Caco-2 (cell line): ENCODE measurements at places on chromosomes 1 and 21.
A peak's percentile ranks its signal among the peaks of the same experiment; 100 is the strongest.

- H3K27ac ChIP-seq: peak overlapping the region; percentile 90
- no peaks in the 10 kb centered on the region for H3K27me3 ChIP-seq
- DNase-seq: peak; percentile 58
- no peaks in the 10 kb centered on the region for H3K36me3 ChIP-seq
- H3K4me3 ChIP-seq: peak overlapping the region; percentile 50
These were observed 909 bp upstream of the PAXBP1 start for GRCh38 chr21:32772281-32773047.

GRCh38 chr1:184405801-184406142 lies 18.9 kb downstream of the C1orf21 start:
- H3K4me3 ChIP-seq: no peak overlapping the region
- H3K36me3 ChIP-seq: no peaks in the 10 kb centered on the region
- DNase-seq: no peak
- no peak overlapping the region for H3K27ac ChIP-seq

DNA sequence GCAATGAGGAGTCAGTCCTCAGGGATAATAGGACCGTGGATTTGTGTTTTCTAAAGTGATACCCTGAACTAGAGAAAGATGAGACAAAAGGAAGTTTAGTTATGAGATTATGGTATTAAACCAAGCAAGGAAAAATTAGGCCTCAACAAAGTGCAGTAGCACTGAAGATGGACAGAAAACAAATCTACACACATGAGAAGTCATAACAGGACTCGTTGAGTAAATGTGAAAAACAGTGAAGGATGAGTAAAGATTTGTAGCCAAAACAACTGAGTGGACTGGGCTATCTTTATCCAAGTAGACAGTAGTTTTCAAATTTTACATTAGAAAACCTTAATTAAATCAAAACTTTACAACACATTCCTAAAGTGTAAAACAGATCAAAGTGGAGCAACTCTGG lies 15.0 kb downstream of the EPRS1 start:
- H3K4me1 ChIP-seq: no peaks in the 10 kb centered on the region
- no peak for DNase-seq

GRCh38 chr1:23591460-23592208 lies 32.3 kb upstream of the ID3 start:
- H3K36me3 ChIP-seq: no peaks in the 10 kb centered on the region
- no peaks in the 10 kb centered on the region for H3K27me3 ChIP-seq
- H3K4me3 ChIP-seq: no peak overlapping the region
- no peak for DNase-seq
- peak overlapping the region; percentile 13 for H3K27ac ChIP-seq

DNA sequence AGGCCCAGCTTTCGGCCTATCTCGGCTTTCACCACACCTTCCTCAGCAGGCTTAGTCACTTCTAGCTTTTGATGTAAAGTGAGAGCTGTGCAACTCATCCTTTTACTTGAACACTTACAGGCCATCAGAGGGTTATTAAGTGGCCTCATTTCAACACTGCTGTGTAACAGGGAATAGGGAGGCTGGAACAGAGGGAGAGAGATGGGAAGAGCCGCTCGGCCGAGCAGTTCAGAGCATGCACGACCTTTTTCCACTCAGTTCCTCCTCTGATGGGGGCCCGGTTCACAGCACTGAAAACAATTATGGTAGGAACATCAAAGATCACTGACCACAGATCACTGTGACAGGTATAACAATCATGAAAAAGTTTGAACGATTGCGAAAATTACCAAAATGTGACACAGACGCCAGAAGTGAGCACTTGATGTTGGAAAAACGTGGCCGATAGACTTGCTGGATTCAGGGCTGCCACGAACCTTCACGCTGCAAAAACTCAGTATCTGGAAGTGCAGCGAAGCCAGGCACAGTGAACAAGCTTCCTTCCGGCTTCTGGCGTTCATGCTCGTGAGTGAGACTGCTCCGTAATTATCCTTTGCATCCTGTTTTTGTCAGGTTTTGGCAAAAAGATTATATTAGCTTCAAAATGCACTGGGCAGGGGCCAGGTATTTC lies 28.6 kb downstream of the AGPAT3 start:
- H3K27me3 ChIP-seq: no peaks in the 10 kb centered on the region
- no peak for DNase-seq
- no peaks in the 10 kb centered on the region for H3K36me3 ChIP-seq
- peaks cover 4% of the 10 kb centered on the region for H3K4me1 ChIP-seq
- H3K27ac ChIP-seq: no peak overlapping the region

DNA sequence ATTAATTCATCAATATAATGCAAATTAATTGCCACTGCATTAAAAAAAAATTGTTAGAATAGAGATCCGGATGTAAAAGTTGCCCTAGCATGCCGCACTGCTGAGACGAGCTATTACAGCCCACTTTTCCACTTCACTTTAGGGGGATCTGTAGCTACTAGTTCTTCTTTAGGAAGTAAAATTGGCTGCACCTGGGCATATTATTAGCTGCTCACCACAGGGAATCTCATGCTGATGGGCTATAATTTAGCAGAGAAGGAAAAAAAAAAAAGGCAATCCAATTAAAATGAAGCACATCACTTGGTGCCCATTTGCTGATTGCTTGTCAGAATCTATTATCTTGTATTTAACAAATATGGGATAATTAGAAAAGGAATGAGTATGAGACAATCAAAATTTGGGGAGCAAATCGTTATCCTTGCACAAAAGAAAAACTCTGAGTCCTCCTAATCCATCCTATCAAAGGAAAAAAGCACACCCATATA lies 233.4 kb downstream of the DSCAM start:
- no peak for DNase-seq
- no peaks in the 10 kb centered on the region for H3K4me1 ChIP-seq
- H3K27ac ChIP-seq: no peak overlapping the region

- no peaks in the 10 kb centered on the region for H3K4me1 ChIP-seq
- DNase-seq: no peak
- H3K36me3 ChIP-seq: no peaks in the 10 kb centered on the region
- no peak overlapping the region for H3K4me3 ChIP-seq
These were observed 221.5 kb upstream of the BRINP3 start for GRCh38 chr1:190699165-190699564.

GRCh38 chr1:60842304-60842703 lies 240.1 kb upstream of the NFIA start:
- H3K4me3 ChIP-seq: no peak overlapping the region
- no peak for DNase-seq
- no peaks in the 10 kb centered on the region for H3K4me1 ChIP-seq
- no peaks in the 10 kb centered on the region for H3K36me3 ChIP-seq
- H3K27ac ChIP-seq: no peak overlapping the region
